Stimulated activated CD4-positive, alpha-beta T cell treated with anti-CD3 and anti-CD28 coated beads, Interleukin-12 subunit alpha, Interleukin-12 subunit beta, amount 100 ng/mL, for 4 hours (primary cell): ENCODE measurements at places on chromosomes 3 and 15.
A peak's percentile ranks its signal among the peaks of the same experiment; 100 is the strongest.

DNA sequence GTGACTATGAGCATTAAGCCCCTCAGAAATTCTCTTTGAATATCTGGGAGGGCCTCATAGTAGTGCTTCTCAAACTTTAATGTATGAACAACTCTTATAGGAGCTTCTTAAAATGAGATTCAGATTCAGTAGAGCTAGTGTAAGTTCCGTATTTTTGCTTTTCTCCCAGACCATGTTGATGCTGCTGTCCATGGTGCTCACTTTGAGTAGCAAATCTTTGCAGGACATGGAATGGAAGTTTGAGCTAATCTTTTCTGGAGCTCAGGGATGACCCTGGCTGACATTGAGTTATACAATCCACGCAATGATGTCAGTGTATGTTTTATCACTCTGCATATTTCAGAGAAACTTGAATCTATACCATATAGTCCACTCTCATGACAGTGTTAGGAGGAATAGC, 134.2 kb downstream of the OTOL1 start:
- no peak for DNase-seq

DNA sequence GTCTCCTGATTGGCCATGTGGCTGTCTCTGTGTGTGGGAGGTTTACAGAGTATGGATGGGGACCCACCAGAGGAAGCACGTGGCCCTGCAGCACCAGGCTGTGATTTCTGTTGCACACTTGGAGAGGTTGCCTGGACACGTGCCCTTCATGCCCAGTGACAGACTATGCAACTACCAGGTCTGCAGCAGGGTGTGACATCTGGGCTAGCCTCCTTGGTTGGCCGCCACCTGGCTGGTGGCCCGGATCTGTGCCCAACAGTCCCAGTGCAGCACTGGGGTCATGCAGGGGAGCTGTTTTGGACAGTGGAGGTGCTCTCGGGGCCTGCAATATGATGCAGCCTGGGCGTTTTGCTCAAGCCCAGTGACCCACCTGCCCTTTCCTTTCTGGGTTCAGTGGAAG, 212.5 kb downstream of the UBE3A start:
- no peak for DNase-seq

GRCh38 chr3:124611520-124611919, 118.7 kb upstream of the UMPS start:
- DNase-seq = no peak

DNA sequence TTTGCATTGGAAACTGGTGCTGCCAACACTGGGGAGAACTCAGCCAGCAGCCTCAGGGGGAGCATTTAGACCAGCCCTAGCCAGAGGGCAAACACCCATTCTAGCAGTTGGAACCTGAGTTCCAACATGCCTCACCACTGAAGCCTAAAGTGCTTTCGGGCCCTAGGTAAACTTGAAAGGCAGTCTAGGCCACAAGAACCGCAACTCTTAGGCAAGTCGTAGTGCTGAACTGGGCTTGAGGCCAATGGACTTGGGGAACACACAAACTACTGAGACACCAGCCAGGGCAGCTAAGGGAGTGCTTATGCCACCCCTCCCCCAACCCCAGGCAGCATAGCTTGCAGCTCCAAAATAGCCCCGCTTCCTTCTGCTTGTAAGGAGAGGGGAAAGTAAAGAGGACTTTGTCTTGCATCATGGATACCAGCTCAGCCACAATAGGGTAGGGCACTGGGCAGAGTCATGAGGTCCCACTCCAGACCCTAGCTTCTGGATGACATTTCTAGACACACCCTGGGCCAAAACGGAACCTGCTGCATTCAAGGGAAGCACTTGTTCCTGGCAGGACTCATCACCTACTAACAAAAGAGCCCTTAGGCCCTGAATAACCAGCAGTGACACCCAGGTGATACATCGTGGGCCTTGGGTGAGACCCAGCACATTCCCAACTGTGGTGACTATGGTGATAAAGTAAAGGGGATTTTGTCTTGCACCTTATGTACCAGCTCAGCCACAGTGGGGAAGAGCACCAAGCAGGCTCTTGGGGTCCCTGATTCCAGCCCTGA, 37.3 kb upstream of the TEX9 start:
- DNase-seq = no peak

GRCh38 chr3:187975561-187976364, 178.2 kb upstream of the LPP start:
- no peak for DNase-seq

GRCh38 chr3:126364130-126364695, 7.0 kb upstream of the KLF15 start:
- no peak for DNase-seq

DNA sequence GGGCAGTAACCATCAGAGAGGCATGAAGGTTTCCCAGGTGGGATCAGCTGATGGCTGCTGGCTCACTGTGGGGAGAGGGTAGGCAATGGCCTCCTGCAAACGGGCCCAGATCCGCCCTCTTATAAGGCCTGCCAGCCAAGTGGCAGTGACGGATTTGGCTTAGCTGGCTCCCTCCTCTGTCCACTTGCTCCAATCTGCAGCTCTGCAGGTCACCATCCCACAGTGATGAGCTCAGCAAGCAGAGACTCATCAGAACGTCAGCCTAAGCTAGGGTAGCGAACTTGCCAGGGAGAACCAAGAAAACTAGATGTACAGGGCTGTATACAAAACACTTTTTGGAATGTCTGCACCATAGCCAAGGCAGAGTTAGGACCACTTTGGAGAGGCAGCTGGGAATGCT, 62.8 kb upstream of the DCLK3 start:
- no peak for DNase-seq

GRCh38 chr3:10353160-10353559, 32.2 kb upstream of the SEC13 start:
- no peak for DNase-seq

DNA sequence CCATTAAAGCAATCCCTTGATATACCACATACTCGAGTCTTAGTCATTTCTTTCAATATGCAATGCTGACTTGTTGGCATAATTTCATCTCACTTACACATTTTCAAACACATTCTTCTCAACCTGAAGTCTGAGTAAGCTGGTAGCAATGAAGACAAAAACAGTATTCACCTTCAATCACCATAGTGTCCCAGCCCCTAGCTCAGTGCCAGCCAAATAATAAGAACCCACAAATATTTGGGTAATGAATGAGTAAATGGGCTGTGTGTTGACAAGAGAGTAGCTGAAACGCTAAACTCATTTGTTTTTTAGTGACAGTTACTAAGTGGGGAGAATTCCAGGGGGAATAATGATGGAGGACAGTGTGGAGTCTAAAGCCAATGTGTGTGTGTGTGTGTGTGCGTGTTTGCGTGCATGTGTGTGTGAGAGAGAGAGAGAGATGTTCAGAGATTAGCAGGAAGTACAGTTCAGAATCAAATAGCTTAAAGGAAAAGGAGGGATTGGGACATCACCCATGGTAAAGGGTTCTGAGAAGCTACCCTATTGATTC, 165.7 kb downstream of the GAP43 start:
- no peak for DNase-seq

DNA sequence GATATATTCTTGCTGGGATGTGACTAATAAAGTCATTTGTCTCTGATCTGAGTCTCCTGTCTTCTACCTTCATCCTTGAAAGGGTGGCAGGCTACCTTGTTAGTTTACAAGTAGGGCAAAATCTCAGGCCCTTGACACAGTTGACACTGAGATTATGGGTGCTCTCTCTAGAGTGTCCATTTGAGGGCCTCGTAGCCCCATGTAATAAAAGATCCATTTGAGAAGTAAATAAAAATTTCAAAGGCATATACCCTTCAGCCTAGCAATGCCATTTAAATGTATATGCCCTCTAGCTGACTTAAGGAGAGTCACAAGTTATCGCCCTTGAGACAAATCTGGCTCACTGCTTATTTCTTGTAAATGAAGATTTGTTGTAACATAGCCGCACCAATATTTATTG, 98.6 kb downstream of the TCF12 start:
- no peak for DNase-seq

DNA sequence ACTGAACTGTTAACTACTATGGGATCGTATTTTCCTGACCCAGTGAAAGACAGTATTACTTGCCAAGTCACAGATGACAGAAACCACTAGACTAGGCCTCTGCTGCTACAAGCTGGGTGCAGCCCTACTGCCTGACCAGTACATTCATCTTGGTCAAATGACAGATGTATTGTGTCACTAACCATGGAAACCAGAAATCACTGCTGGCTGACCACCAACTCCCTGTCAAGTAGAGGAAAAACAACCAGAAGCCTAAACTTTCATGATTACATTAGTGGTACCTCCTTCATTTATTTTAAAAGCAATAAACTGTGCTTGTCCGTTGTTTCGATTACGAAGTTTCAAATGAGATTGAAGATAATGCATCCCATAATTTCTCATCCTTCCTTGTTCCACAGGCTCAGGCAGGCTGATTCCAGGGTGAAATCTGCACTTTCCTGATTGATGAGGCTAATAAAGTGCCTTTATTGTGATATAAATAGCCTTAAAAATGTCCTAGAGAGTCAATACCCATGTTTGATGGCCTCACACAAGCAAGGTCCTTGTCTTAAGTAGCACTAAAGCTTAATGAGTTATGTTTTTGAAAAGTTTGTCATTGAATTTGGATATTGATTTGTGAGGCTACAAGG, 309.7 kb downstream of the LSAMP start:
- no peak for DNase-seq

DNA sequence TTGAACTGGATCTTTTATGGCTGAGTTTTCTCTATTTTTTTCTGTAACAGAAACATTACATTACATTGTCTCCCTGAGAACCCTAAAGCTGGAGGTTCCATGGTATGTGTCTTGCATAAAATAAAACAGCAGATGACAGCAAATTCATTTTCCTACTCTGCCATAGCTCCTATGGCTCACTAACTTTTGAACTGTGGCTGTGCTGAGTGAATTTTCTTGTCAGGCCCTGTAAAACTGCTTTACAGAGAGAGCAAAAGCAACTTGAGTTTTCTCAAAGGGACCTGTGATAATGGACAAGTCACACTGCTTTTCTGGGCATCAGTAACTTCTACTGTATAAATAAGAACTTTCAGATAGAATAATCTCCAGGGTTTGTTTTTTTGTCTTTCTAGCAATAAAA, 129.9 kb upstream of the TSC22D2 start:
- DNase-seq = no peak

DNA sequence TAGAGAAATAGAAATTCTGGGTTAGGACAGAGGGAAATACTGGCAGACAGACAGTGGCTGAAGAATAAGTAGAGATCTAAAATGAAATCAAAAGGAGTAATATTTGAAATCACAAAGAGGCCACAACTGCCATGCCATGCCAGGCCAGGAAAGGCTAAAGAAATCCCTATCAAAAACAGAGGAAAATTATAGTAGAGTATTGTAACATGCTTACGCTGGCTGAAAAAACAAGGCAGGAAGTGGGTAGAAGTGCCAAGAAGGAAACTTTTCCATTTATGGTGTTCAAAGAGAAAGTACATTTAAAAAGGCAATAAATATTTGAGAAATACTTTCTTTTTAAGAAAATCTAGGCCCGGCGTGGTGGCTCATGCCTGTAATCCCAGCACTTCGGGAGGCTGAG, 415.7 kb downstream of the PLCL2 start:
- DNase-seq = no peak

GRCh38 chr15:82851981-82852511, 42.6 kb downstream of the WHAMM start:
- no peak for DNase-seq

DNA sequence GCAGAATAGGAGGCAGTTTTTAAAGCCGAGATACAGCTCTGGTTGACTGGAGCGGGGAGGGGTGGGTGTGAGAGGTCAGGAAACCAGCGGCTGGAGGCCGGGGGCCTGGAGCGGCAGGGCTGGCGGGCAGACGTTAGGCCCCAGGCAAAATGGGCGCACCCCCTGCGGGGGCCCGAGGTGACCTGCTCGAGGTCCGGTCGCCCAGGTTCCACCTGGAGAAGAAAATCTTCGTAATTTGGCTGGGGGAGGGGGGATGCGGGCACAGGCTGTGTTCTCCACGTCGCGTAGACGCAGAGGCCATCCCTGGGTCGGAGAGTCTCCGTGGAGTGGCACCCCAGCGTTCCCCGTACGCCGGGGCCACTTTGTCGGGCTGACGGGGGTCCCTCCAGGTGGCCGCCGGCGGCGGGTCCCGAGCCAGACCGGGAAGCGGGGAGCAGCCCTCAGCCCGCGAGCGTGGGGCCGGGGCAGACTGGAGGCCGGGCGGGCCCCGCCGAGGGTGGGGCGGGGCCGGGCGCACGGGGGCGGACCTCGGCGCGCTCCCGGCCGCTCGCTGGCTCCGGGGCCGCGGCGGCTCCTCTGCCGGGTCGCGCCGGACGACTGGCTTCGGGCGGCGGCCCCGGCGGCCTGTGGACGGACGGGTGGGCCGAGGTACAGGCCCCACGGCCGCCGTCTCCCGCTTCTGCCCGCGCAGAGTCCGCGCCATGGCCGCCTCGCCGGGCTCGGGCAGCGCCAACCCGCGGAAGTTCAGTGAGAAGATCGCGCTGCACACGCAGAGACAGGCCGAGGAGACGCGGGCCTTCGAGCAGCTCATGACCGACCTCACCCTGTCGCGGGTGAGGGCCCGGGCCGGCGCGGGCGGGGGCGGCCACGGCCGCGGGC, at the start of gene CRTC3:
TSS of gene CRTC3 (plus strand) at position 553 of the 879 bp plus-strand sequence. CDS start at position 702, 149 bp downstream.
- DNase-seq = peak; percentile 55

DNA sequence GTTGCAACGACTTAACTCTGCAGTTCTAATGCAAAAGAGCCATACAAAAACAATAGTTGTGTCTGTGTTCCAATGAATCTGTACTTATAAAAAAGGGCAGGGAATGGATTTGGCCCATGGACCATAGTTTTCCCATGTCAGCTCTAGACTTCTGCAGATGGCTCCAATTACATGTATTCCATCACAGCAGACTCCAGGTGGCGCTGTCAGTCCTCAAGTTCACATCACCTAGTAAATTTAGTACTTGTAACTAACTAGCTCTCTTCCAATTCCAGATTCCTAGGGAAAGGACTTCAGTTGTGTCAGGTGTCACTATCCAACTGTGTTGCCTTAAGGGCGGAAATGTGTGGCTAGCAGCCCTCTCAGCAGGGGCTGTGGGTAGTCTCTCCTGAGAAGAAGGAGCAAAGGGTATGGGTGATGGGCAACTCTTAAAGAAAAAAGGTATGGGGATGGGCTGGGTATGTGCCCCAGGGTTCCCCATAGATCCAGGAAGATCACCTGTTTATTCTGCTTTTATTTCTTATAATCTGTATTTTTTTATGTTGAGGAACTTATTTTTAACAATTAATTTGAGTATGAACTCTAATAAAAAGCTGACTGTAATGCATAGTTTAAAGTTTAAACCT, 36.2 kb downstream of the BBS4 start:
- peak; percentile 61 for DNase-seq

GRCh38 chr15:85667491-85668424, 127.0 kb downstream of the KLHL25 start:
- no peak for DNase-seq

- no peak for DNase-seq
These were observed 46.7 kb downstream of the MCF2L2 start for GRCh38 chr3:183381673-183382072.
